ENCODE measurements at places on chromosomes 2 and 18. TPM values are rescaled to one million over a fixed set of nuclear protein-coding genes. Genes with fewer than 3 reads are reported as not detected.

Gene ABCG5
- not detected for total RNA-seq

- H3K4me1 ChIP-seq, result no peaks in the 10 kb centered on the region
- no peak for DNase-seq
- no peaks in the 10 kb centered on the region for H3K36me3 ChIP-seq
- H3K27me3 ChIP-seq, result no peaks in the 10 kb centered on the region
- no peak overlapping the region for H3K4me3 ChIP-seq
Measured at GRCh38 chr2:188695953-188696352, 278.2 kb upstream of the COL3A1 start.

GRCh38 chr2:211944572-211944971 is 594.0 kb downstream of the ERBB4 start:
- DNase-seq, result no peak
- H3K27me3 ChIP-seq, result no peaks in the 10 kb centered on the region
- H3K4me3 ChIP-seq, result no peak overlapping the region
- no peak overlapping the region for H3K27ac ChIP-seq
- no peaks in the 10 kb centered on the region for H3K4me1 ChIP-seq

- no peak for DNase-seq
- H3K4me1 ChIP-seq, result peaks cover 44% of the 10 kb centered on the region
- H3K36me3 ChIP-seq, result peaks cover 12% of the 10 kb centered on the region
- H3K27me3 ChIP-seq, result no peaks in the 10 kb centered on the region
Measured at GRCh38 chr2:196268538-196269338, 97.4 kb upstream of the STK17B start.

Gene ALKAL2
- total RNA-seq, result not detected

- DNase-seq, result peak; percentile 59
- peak overlapping the region; percentile 96 for H3K4me3 ChIP-seq
- H3K27me3 ChIP-seq, result peaks cover 4% of the 10 kb centered on the region
- H3K4me1 ChIP-seq, result peaks cover 28% of the 10 kb centered on the region
- H3K36me3 ChIP-seq, result peaks cover 12% of the 10 kb centered on the region
- H3K27ac ChIP-seq, result peak overlapping the region; percentile 84
Measured at GRCh38 chr2:112482309-112483041, 519 bp downstream of the TTL start.

Gene HTRA2
- 47.4 TPM for total RNA-seq
